ENCODE measurements at places on chromosomes 12 and 14. TPM values are rescaled to one million over a fixed set of nuclear protein-coding genes. Genes with fewer than 3 reads are reported as not detected.

BCL2L14 gene
- 3.3 TPM for total RNA-seq

GRCh38 chr12:100956311-100956852, 161.8 kb downstream of the ANO4 start:
- no peak overlapping the region for H3K4me3 ChIP-seq
- H3K27ac ChIP-seq = no peak overlapping the region
- no peaks in the 10 kb centered on the region for H3K36me3 ChIP-seq
- DNase-seq = no peak

- no peak for DNase-seq
- peaks cover 9% of the 10 kb centered on the region for H3K27me3 ChIP-seq
- H3K27ac ChIP-seq = no peak overlapping the region
These were observed 194.8 kb upstream of the DCN start for GRCh38 chr12:91377436-91377835.

- H3K36me3 ChIP-seq = no peaks in the 10 kb centered on the region
- peaks cover 36% of the 10 kb centered on the region for H3K27me3 ChIP-seq
- peaks cover 5% of the 10 kb centered on the region for H3K4me1 ChIP-seq
- peak within 1 kb of the TSS; percentile 73 for H3K4me3 ChIP-seq
These were observed at the start of gene ALDH1L2 for GRCh38 chr12:105084251-105085250. ALDH1L2 (minus strand) TSS chr12:105084458; CDS start chr12:105084436, 22 bp downstream.

DNA sequence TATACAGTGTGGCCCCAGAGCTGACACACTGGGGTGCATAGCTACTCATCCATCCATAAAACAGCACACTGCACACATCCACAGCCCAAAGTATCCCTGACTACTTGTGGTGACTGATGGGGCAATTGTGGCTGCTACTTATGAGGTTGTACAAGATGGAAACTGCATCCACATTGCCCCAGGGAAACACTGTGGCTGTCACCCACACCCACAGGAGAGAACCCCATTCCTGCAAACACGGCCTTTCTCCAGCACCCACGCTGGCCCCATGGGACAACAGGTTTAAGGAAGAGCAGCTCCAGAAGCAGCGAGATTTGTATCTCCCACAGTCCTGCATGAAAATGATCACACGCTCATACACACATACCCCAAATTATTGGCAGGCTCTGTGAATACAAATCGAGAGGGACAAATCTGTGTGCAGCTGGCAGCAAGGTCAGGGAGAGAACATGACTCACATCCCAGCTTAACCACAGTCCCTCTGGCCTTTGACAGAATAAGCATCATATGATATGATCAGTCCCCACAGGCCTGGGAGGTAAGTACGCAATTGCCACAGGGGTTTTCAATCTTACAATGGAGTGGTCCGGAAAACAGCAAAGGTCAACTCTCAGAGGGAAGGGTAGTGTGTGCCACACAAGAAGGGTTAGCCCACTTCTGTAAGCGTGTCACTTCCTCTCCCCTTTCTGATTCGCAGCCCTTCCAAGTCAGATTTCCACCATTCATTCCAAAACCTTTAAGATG, 61.9 kb downstream of the ESR2 start:
- H3K36me3 ChIP-seq = peaks cover 4% of the 10 kb centered on the region
- no peak overlapping the region for H3K4me3 ChIP-seq
- H3K27me3 ChIP-seq = peaks cover under 1% of the 10 kb centered on the region
- peak; percentile 54 for DNase-seq

DNA sequence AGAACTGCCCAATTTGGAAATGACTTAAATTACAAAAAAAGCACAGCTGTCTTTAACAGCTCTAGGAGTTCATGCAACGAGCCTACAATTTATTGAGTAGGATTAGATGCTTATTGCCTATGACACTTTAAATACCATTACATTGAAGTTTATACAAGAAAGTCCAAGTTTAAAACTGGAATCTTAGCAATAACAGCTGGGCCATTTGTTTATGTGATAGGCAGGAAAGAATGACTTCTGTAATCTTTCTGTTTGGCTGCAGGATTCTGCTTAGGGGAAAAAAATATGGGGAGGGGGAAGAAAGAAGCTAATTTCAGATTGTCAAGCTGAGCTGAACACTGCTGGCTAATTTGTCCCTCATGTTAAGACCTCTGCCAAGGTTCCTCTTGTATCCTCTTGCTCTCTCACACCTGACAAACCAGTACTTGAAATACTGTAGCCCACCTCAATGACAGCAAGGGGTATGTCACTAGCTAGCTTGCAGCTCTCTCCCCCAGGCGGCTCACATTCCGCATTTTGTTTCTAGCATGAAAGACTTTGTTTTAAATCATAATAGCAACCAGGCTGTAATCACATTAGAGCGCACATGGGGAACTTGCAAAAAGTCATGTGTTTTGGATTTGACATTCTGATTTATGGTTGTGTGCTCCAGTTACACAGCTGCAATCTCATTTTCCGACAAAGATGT, 384.8 kb downstream of the BMP4 start:
- no peak for DNase-seq
- H3K4me3 ChIP-seq = no peak overlapping the region
- no peaks in the 10 kb centered on the region for H3K4me1 ChIP-seq

DNA sequence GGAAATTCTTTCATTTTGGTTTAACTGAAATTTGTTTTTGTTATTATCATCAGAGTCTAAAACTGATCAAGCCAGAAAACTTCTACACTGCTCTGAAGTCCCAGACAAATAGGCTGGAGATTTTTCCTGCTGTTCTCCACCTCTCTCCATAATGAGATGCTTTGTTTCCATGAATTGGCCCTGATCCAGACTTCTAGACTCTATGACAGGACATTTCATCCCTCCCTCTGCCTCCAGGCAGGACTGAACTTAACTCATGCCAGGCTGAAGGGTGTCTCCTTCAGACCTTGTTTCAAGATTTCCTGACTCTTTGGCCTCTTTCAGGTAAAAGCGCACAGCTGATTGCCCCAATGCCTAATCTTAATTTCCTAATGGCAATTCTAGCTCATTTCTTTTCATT, 69.1 kb upstream of the HOXC13 start:
- no peak overlapping the region for H3K27ac ChIP-seq
- DNase-seq = no peak
- no peaks in the 10 kb centered on the region for H3K36me3 ChIP-seq
- no peak overlapping the region for H3K4me3 ChIP-seq
- peaks cover 43% of the 10 kb centered on the region for H3K27me3 ChIP-seq

GRCh38 chr12:24625103-24625502, 323.8 kb downstream of the BCAT1 start:
- no peaks in the 10 kb centered on the region for H3K4me1 ChIP-seq
- no peak overlapping the region for H3K27ac ChIP-seq
- H3K36me3 ChIP-seq = no peaks in the 10 kb centered on the region

GRCh38 chr12:127785986-127786590, 480.9 kb upstream of the TMEM132C start:
- no peaks in the 10 kb centered on the region for H3K27me3 ChIP-seq
- no peaks in the 10 kb centered on the region for H3K4me1 ChIP-seq
- H3K4me3 ChIP-seq = no peak overlapping the region
- H3K36me3 ChIP-seq = no peaks in the 10 kb centered on the region

NDUFB1 gene
- total RNA-seq = 115 TPM

AQP5 gene
- not detected for total RNA-seq

SDSL gene
- 0.32 TPM for total RNA-seq

GRCh38 chr14:104284107-104284592, 145.8 kb downstream of the KIF26A start:
- H3K36me3 ChIP-seq = no peaks in the 10 kb centered on the region
- no peak overlapping the region for H3K27ac ChIP-seq
- no peaks in the 10 kb centered on the region for H3K4me1 ChIP-seq
- H3K4me3 ChIP-seq = no peak overlapping the region
- no peak for DNase-seq

DNA sequence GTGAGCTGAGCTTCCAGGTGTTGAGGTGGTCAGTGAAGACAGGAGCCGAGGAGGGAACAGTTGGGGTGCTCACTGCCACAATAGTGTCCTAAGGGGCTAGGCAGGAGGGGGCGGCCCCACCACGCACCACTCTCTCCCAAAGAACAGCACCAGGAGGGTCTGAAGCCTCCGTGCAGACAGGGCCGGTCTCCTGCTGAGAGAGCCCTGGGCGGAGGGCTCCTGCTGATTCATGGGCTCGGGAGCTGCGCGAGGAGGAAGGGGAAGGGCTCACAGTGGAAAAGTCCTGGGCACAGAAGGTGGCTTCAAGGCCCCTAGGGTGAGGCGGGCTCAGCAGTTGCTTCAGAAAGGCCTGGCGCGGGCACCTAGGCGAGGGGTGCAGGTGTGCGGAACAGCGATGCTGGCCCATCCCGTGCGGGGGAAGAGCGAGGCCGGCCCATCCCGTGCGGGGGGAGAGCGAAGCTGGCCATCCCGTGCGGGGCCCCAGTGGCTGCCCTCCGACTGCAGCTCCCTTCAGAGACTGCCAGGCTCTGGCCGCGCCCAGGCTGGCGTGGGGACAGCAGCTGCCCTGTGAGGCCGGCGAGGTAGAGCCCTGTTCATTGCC, 176.7 kb downstream of the ADGRD1 start:
- H3K4me3 ChIP-seq = no peak overlapping the region
- no peak for DNase-seq
- no peaks in the 10 kb centered on the region for H3K27me3 ChIP-seq
- no peaks in the 10 kb centered on the region for H3K36me3 ChIP-seq

OAS2 gene
- total RNA-seq = 276 TPM

- H3K4me3 ChIP-seq = peak overlapping the region; percentile 86
- H3K27ac ChIP-seq = peak overlapping the region; percentile 100
- peaks cover 28% of the 10 kb centered on the region for H3K36me3 ChIP-seq
- H3K4me1 ChIP-seq = peaks cover 13% of the 10 kb centered on the region
- no peaks in the 10 kb centered on the region for H3K27me3 ChIP-seq
These were observed 903 bp upstream of the PPP4R3A start for GRCh38 chr14:91511043-91511383.

DNA sequence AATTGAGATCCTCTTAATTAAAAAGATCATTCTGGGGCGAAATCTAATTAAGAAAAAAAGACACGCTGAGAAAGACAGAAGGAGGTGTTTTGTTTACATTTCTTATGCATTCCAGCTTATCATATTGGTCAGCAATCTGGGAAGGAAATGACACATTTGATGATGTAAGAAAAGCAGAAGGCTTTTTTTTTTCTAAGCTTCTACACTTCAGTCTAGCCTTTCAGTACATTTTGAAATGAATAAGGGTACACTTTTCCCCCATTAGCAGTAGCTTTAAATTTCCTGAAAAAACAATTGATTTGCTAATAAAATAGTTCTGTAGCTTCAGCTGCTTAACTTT, 5.9 kb upstream of the GSC start:
- peaks cover 3% of the 10 kb centered on the region for H3K4me1 ChIP-seq
- H3K36me3 ChIP-seq = peaks cover 8% of the 10 kb centered on the region
- no peak for DNase-seq
- H3K4me3 ChIP-seq = no peak overlapping the region

GRCh38 chr12:37543966-37544668, 772.5 kb upstream of the ALG10B start:
- H3K4me1 ChIP-seq = no peaks in the 10 kb centered on the region
- no peaks in the 10 kb centered on the region for H3K27me3 ChIP-seq
- DNase-seq = no peak

SMCO3 gene
- total RNA-seq = not detected

KLRC2 gene
- total RNA-seq = 6.8 TPM

DNA sequence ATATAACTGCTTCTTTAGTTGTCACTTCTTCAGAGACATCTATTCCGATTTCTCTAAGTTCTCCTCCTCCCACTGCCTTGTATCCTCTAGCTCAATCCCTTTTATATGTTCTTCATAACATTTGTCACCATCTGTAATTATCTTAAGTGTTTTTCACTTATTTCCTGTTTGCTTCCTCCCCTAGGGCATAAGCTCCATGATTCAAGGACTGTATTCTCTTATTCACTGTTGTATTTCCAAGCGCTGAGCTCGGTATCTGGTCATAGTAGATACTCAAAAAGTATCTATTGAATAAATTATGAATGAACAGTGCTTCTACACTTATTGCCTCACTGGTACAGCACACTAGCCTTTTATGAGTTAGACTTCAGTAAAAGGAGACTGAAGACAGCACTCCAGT, 109.0 kb upstream of the TMPO start:
- peaks cover 9% of the 10 kb centered on the region for H3K4me1 ChIP-seq
- no peak overlapping the region for H3K4me3 ChIP-seq
- no peak overlapping the region for H3K27ac ChIP-seq
- peaks cover 10% of the 10 kb centered on the region for H3K27me3 ChIP-seq
- no peak for DNase-seq
- no peaks in the 10 kb centered on the region for H3K36me3 ChIP-seq

- no peaks in the 10 kb centered on the region for H3K36me3 ChIP-seq
- DNase-seq = peak; percentile 45
- peaks cover 30% of the 10 kb centered on the region for H3K4me1 ChIP-seq
- H3K27me3 ChIP-seq = peaks cover 33% of the 10 kb centered on the region
- peak within 1 kb of the TSS; percentile 8 for H3K27ac ChIP-seq
- H3K4me3 ChIP-seq = peak within 1 kb of the TSS; percentile 60
These were observed at the start of gene ESR2 for GRCh38 chr14:64293976-64294671. ESR2 (minus strand) TSS chr14:64294371; CDS start chr14:64282985, 11,386 bp downstream.

GRCh38 chr14:100687386-100687785, 39.3 kb upstream of the DLK1 start:
- no peaks in the 10 kb centered on the region for H3K27me3 ChIP-seq
- no peaks in the 10 kb centered on the region for H3K4me1 ChIP-seq
- H3K27ac ChIP-seq = no peak overlapping the region
- no peak overlapping the region for H3K4me3 ChIP-seq
- no peaks in the 10 kb centered on the region for H3K36me3 ChIP-seq
- DNase-seq = no peak

GRCh38 chr12:120978296-120979219, at the start of gene HNF1A:
HNF1A (plus strand) TSS chr12:120978543; CDS start chr12:120978769, 226 bp downstream.
- no peak within 1 kb of the TSS for H3K27ac ChIP-seq
- no peak within 1 kb of the TSS for H3K4me3 ChIP-seq
- H3K27me3 ChIP-seq = no peaks in the 10 kb centered on the region
- H3K36me3 ChIP-seq = no peaks in the 10 kb centered on the region
- peaks cover 5% of the 10 kb centered on the region for H3K4me1 ChIP-seq

GRCh38 chr12:102883204-102883799, 33.7 kb downstream of the PAH start:
- no peak overlapping the region for H3K27ac ChIP-seq
- DNase-seq = peak; percentile 46
- H3K4me1 ChIP-seq = peaks cover 5% of the 10 kb centered on the region
- no peaks in the 10 kb centered on the region for H3K36me3 ChIP-seq
- no peak overlapping the region for H3K4me3 ChIP-seq
- H3K27me3 ChIP-seq = peaks cover 11% of the 10 kb centered on the region

DNA sequence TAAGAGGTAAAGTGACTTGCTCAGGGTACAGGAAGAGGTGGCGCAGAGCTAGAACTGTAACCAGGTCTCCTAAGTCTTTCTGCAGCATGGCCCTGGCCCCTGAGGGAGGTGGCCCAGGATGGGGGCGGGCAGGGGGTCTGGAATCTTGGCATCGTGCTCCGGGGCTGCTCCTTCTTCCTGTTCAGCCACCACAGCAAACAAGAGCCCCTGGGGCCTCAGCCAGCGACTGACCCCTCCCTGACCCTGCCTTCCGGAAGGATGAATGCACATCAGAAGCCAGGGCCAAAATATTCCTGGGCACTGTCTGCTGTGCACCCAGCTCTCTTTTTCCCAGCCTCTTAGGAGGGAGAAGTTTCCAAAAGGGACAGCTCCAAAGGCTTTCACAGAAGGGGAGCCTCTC, 242.8 kb downstream of the DPF3 start:
- peak; percentile 14 for DNase-seq
- no peak overlapping the region for H3K27ac ChIP-seq
- H3K4me1 ChIP-seq = no peaks in the 10 kb centered on the region

ALX1 gene
- total RNA-seq = not detected

KLRG1 gene
- 5.6 TPM for total RNA-seq
